ENCODE measurements at places on chromosomes 12 and 14. TPM values are rescaled to one million over a fixed set of nuclear protein-coding genes. Genes with fewer than 3 reads are reported as not detected.

- DNase-seq: no peak
These were observed 62.4 kb downstream of the TMEM30B start for GRCh38 chr14:61218767-61219166.

- DNase-seq: no peak
These were observed 115.7 kb downstream of the NUAK1 start for GRCh38 chr12:106023039-106023438.

GRCh38 chr14:102125546-102125945 lies 14.2 kb upstream of the WDR20 start:
- DNase-seq: no peak

The ACVRL1 gene
- 0.64 TPM for total RNA-seq

The TEX22 gene
- 0.87 TPM for total RNA-seq

The FGF23 gene
- total RNA-seq: 0.24 TPM

The LUM gene
- total RNA-seq: 0.28 TPM

The DDX51 gene
- total RNA-seq: 34.2 TPM

- no peak for DNase-seq
These were observed 48.3 kb downstream of the SFSWAP start for GRCh38 chr12:131759176-131759575.

The C12orf60 gene
- total RNA-seq: 1.8 TPM

The KRT74 gene
- not detected for total RNA-seq

- DNase-seq: no peak
These were observed 190.2 kb upstream of the CNOT2 start for GRCh38 chr12:70052931-70053497.

DNA sequence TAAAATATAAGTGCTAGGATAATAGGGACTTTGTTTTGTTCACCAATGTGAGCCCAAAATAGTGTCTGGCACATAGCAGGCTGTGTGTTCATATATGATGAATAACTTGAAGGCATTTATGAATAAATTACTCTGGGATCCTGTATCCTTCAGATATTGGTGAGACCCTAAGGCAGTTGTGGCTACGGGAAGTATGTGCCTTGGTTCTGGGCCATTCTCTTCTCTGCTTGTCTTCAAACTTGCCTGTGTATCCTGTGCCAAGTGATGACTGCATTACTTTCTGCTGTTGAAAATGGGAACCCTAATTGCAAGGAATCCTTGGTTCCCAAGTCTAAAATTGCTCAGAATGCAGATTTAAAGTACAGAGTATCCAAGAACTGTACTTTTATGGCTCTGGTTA lies 67.6 kb upstream of the KTN1 start:
- DNase-seq: no peak

The ADCY4 gene
- total RNA-seq: 2.4 TPM

DNA sequence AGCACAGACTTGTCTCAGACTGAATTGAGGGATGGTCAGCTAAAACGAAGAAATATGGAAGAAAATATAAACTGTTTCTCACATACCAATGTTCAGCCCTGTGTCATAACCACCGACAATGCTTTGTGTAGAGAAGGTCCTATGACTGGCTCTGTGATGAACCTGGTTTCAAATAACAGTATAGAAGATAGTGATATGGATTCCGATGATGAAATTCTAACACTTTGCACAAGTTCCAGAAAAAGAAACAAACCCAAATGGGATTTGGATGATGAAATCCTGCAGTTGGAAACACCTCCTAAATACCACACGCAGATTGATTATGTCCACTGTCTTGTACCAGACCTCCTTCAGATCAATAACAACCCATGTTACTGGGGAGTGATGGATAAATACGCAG lies 7.9 kb upstream of the MAPK1IP1L start:
- DNase-seq: no peak

DNA sequence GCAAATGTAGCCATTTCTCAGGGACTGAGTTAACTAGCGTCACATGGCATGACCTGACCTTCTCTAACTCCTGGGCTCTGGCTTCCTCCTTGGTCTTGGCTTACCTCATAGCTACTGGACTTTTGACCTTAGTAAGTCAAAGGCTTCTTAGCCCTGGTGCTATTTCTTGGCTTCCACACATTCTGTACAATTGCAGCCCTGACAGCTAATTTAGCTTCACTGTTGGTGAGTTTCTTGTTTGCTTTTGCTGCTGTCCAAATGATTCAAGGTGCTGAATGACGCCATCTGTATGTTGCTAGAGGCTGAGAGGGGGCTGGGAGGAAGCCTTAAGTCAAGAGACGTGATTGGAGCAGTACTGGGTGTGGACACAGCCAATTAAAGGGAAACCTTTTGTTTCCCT lies 202.7 kb downstream of the PRKD1 start:
- peak; percentile 17 for DNase-seq

The DHRS4 gene
- total RNA-seq: 14.5 TPM

DNA sequence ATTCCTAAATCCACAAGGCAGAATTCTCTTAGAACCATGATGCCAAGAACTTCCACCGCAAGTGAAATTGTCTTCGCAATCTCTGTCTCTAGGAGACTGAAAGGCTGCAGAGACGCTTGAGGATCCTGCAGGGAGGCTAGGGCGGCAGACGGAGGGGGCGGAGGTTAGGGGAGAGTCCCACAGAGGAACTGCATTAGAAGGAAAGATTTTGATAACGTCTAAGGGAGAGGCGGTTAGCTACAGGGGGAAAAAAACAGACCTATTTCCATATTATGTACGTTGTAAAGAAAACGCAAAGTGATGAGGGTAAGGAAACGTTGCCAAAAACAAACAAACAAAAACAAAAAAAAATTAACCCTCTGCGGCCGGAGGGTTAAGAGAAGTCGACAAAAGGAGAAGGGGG lies 595 bp downstream of the KLHL28 start:
- DNase-seq: peak; percentile 49

DNA sequence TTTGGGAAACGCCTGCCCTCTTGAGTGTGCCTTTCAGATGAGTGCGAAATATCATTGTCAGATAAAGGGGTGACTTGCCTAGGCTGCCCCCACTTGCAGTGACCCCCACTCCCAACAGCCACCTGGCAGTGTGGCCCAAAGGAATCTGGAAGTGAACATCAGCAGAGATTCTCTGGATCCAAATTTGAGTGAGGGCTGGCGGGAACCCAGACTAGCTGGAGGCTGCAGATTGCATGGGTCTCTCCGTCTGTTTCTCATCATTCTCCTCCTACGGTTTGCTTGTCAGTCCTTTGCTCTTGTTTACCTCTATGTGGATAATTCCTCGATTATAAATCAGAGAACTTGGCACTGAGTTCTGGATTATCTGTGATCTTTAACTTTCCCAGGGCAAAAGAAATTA lies 280.8 kb downstream of the ZFP36L1 start:
- DNase-seq: no peak

DNA sequence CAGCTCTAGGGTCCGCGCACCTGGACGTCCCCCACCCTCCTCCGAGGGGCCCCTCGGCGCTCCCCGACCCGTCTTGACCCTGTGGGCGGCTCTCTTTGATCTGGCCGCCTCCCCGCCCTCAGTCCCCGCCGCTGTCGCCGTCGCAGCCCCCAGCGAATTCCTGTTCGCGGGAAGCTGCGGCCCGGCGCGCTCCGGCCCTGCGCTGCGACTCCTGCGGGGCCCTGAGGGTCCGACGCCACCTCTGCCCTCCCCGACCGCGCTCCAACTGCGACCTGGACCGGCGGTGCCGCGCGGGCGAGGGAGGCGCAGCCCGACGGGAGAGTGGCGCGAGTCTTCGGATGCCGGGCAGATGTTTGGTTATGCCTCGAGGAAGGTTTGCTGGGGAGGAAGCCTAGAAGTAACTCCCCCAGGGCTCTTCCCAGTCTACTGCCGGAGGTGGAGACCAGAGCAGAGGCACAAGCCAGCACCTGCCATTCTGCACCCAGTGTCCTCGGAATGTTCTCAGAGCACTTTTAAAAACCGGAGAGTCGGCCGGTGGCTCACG lies 440 bp upstream of the ISM2 start:
- DNase-seq: peak; percentile 54

GRCh38 chr14:45284802-45285201 lies 31.8 kb upstream of the MIS18BP1 start:
- DNase-seq: no peak

GRCh38 chr14:58356268-58356667 lies 39.5 kb upstream of the TOMM20L start:
- DNase-seq: no peak

- DNase-seq: no peak
These were observed 168.3 kb downstream of the NEDD1 start for GRCh38 chr12:97075161-97075933.

GRCh38 chr12:27971121-27971489 lies 1.4 kb downstream of the PTHLH start:
- peak; percentile 35 for DNase-seq

GRCh38 chr12:59079472-59079871 lies 159.2 kb upstream of the LRIG3 start:
- no peak for DNase-seq

Data from WTC11 (cell line).